MM.1S (cell line): ENCODE measurements at places on chromosomes 11 and 22.
A peak's percentile ranks its signal among the peaks of the same experiment; 100 is the strongest.

DNA sequence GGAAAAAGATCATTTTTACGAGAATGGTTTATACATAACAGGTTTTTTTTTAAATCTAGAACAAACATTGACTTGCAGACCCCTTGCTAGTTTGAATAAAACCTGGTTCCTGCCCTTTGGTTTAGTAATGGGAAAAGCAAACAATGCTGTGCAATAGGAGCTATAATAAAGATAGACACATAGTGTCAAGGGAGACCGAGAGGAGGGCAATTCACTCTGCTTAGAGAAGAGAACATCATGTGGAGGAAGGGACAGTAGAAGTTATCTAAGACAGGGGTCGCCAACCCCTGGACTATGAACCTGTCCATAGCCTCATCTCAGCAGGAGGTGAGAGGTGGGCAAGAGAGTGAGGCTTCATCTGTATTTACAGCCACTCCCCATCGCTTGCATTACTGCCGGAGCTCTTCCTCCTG is 7.0 kb upstream of the RDX start:
- DNase-seq, result no peak
- H3K27ac ChIP-seq, result no peak overlapping the region
- no peaks in the 10 kb centered on the region for H3K27me3 ChIP-seq
- H3K4me1 ChIP-seq, result no peaks in the 10 kb centered on the region

- no peaks in the 10 kb centered on the region for H3K27me3 ChIP-seq
- H3K27ac ChIP-seq, result no peak overlapping the region
- no peak for DNase-seq
- H3K4me1 ChIP-seq, result no peaks in the 10 kb centered on the region
- H3K36me3 ChIP-seq, result no peaks in the 10 kb centered on the region
Measured at GRCh38 chr11:83971063-83971462, 684.9 kb upstream of the CCDC90B start.

DNA sequence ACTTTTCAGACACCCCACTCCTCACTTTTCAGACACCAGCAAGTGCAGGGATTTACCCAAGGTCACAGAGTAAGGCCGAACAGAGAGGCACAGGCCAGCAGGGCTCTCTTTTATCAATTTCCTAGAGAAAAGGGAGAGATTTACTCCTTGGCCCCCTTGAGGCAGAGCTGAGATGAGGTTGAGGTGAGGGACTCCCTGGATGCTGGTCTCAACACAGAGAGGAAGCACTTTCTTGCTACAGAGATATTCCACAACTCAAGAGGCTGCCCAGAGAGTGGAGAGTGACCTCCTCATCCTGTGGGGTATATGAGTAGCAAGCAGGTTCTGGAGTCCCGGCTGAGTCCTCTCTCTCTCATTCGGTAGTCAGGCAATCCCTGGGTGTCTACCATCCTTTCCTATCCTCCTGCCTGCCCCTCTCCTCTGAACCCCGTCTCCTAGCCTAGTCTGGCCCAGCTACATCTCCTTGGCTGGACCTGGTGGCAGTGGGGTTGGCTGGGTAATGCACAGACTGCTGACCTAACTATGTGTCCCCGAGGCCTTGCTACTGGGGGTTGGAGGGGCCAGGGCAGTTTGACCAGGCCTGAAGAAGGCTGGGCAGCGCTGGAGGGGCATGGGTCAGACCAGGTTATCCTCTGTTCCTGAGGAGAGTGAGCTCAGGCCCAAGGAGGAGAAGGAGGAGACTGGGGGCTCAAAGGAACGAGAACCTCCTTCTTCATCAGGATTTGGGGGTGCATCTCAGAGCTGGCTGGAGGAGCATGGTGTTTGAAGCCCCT is 1.8 kb upstream of the ARHGEF17 start:
- no peak overlapping the region for H3K4me3 ChIP-seq
- no peaks in the 10 kb centered on the region for H3K4me1 ChIP-seq
- H3K36me3 ChIP-seq, result no peaks in the 10 kb centered on the region
- peaks cover 6% of the 10 kb centered on the region; the same call in 1 of the 2 replicates for H3K27me3 ChIP-seq

- no peak overlapping the region for H3K4me3 ChIP-seq
- no peaks in the 10 kb centered on the region for H3K36me3 ChIP-seq
- no peaks in the 10 kb centered on the region for H3K27me3 ChIP-seq
- no peak for DNase-seq
- no peaks in the 10 kb centered on the region for H3K4me1 ChIP-seq
Measured at GRCh38 chr11:96827164-96827563, 437.4 kb downstream of the JRKL start.

DNA sequence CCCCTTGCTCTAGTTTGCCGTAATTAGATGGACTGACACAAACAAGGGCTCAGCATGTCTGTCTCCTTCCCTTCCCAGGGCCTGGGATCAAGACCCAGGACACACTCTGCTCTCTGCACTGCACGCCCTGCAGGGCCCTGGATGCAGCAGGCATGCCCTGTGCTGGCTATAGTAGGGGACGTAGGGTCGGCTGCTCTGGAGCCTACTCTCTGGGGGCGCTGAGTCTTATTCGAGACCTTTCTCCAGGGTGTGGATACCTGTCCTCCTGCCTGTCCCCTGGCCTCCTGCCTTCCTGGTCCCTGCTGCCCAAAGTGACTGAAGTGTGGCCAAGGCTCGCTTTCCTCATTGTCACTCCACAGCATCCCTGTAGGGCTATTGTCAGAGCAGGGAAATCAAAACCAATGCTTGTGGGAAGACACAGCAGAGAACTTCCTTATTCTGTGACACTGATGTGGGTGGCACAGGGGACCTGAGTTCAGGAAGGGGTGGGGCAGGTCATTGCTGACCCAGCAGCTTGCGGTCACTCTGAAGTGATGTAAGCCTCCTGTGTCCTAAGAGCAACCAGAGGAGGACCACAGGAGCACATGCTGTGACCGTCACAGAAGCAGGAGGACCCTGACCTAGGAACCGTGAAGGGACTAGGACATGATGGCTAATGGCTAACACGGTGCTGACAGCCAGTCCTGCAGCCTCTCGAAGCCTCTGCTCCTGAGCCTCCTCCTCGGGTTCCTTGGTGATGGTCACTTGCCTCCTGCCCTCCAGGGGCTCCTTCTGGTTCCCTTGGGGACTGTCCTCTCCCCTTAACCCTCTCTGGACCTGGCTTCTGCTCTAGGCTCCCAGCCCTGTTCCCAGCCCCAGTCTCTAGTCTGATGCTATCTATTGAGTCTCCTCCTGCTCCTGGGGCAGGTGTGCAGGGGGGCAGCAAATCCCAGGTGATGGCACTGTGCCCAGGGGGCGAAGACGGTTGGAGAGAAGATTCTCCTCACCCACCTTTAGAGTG is 10.3 kb downstream of the APOBEC3A start:
- H3K4me1 ChIP-seq, result peaks cover 22% of the 10 kb centered on the region
- no peaks in the 10 kb centered on the region for H3K36me3 ChIP-seq
- no peaks in the 10 kb centered on the region for H3K27me3 ChIP-seq
- H3K4me3 ChIP-seq, result no peak overlapping the region
- peak overlapping the region; percentile 56 for H3K27ac ChIP-seq
- DNase-seq, result peak; percentile 83

- no peak for DNase-seq
- H3K4me3 ChIP-seq, result no peak overlapping the region
- H3K27ac ChIP-seq, result no peak overlapping the region
Measured at GRCh38 chr11:35974882-35975589, 31.2 kb downstream of the LDLRAD3 start.

DNA sequence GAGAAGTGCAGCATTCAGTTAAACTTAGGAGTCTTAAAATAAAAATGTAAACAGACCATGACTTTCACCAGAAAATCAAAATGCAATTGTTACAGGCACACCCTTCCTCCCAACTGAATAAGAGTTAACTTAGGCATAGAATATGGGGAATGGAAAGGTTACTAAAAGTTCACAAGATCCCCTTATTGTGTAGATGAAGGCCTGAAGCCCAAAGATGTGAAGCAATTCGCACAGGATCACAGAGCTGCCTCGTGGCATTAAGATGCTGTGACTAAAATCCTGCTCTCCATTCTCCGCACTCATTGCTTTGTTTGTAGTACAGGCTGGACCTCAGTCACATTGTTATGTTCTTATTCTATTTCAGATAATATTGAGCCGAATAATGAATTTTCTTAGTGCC is 4.0 kb downstream of the MS4A5 start:
- H3K4me1 ChIP-seq, result no peaks in the 10 kb centered on the region
- H3K27ac ChIP-seq, result no peak overlapping the region
- H3K36me3 ChIP-seq, result no peaks in the 10 kb centered on the region
- no peak overlapping the region for H3K4me3 ChIP-seq
- H3K27me3 ChIP-seq, result no peaks in the 10 kb centered on the region

- DNase-seq, result peak; percentile 38
- no peaks in the 10 kb centered on the region for H3K36me3 ChIP-seq
- no peak overlapping the region for H3K27ac ChIP-seq
- H3K4me1 ChIP-seq, result peaks cover 28% of the 10 kb centered on the region
- 0 out of 2 replicates have a peak, but pooled peaks cover under 1% of the 10 kb centered on the region for H3K27me3 ChIP-seq
Measured at GRCh38 chr11:119373921-119374631, 7.4 kb downstream of the USP2 start.

- H3K27ac ChIP-seq, result no peak overlapping the region
- H3K27me3 ChIP-seq, result no peaks in the 10 kb centered on the region
- H3K4me3 ChIP-seq, result no peak overlapping the region
Measured at GRCh38 chr11:21933095-21933494, 259.8 kb upstream of the ANO5 start.

- DNase-seq, result no peak
- H3K36me3 ChIP-seq, result no peaks in the 10 kb centered on the region
- no peaks in the 10 kb centered on the region for H3K4me1 ChIP-seq
- H3K27ac ChIP-seq, result no peak overlapping the region
Measured at GRCh38 chr11:44467413-44467812, 98.0 kb upstream of the CD82 start.
